ENCODE measurements at places on chromosomes 13 and 19. TPM values are rescaled to one million over a fixed set of nuclear protein-coding genes. Genes with fewer than 3 reads are reported as not detected.
A peak's percentile ranks its signal among the peaks of the same experiment; 100 is the strongest.

DNA sequence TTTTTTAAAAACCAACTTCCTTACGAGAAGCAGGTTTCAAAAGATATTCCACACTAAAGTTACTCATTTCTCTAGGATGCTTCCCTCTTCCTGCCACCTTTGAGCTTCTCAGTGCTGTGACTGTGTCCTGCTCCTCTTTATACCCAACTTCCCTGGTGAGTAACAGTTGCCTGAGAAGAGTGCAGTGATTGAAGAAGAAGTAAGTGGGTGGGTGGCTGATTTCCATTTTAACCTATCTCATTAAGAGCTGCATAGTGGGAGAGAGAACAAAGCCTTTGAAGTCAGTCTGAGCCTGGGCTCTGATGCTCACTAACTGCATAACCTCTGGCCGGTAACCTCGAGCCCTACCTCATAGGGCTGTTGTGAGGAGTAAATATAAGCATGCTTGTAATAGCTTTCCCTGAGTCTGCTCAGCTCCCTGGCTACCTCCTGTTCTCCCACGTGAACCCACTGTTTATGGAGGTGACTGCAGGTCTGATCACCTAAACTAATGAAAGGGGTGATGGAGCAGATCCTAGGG, 977.3 kb downstream of the UQCRFS1 start:
- DNase-seq, result no peak

The ZNF772 gene
- total RNA-seq, result 10.8 TPM

DNA sequence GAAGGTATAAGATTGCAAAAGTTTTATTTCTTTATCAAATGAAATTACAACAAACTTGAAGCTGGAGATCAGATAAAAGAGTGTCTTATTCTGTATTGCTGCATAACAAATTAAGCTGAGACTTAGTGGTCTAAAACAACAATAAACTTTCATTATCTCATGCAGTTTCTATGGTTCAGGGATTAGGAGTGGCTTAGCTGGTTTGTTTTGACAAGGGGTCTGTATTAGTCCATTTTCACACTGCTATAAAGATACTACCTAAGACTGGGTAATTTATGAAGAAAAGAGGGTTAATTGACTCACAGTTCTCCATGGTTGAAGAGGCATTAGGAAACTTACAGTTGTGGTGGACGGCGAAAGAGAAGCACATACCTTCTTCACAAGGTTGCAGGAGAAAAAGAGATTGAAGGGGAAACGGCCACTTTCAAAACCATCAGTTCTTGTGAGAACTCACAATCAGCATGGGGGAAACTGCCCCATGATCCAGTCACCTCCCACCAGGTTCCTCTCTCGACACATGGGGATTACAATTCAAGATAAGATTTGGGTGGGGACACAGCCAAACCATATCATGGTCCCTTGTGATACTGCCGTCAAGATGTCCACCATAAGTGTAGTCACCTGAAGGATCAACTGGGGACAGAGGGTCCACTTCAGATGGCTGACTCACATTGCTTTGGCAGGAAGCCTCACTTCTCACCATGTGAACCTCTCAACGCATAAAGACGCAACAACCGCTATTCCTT, 97.8 kb downstream of the RNF17 start:
- DNase-seq, result no peak

The LRFN3 gene
- 24.3 TPM for total RNA-seq

The VSIG10L gene
- total RNA-seq, result 3.5 TPM

DNA sequence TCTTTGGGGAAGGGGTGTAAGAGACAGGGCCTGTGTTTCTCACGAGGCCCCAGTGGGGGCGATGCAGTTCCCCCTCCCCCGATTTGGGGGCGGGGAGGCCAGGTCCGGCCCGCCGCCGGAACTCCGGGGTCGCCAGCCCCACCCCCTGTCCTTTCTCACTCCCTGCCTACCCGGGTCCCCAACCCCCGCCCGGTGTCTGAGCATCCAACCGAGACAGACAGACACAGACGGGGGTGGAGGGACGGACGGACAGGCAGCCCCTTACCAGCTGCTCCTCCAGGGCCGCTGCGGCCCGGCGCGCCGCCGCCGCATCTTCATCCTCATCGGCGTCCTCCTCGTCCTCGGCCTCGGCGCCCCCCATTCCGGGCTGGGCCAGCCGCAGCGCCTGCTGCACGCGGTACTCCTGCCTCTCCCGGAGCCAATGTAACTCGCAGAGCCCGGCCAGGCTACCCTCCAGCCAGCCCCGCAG, 397 bp downstream of the DACT3 start:
- no peak for DNase-seq

DNA sequence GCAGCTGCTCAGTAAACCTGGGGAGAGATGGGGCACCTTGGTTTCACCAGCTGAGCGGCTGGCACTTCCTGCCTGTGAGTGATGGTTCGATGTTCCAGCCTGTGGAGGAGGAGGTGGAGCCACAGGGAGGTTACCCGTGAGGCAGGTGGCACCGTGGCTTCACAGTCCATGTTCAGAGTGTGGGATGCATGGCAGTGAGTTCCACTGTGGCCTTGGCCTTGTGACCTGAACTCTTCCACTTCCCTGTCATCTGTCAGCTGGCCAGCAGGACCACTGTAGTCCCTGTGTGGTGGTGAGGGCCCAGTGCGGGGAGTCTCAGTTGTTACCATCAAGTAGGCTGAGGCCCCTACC, 16.9 kb downstream of the SMARCA4 start:
- DNase-seq, result no peak

The KRTDAP gene
- not detected for total RNA-seq

- no peak for DNase-seq
Measured at GRCh38 chr13:48662226-48662625, 8.5 kb downstream of the CYSLTR2 start.

- no peak for DNase-seq
Measured at GRCh38 chr19:45469945-45470761, 2.4 kb downstream of the FOSB start.

DNA sequence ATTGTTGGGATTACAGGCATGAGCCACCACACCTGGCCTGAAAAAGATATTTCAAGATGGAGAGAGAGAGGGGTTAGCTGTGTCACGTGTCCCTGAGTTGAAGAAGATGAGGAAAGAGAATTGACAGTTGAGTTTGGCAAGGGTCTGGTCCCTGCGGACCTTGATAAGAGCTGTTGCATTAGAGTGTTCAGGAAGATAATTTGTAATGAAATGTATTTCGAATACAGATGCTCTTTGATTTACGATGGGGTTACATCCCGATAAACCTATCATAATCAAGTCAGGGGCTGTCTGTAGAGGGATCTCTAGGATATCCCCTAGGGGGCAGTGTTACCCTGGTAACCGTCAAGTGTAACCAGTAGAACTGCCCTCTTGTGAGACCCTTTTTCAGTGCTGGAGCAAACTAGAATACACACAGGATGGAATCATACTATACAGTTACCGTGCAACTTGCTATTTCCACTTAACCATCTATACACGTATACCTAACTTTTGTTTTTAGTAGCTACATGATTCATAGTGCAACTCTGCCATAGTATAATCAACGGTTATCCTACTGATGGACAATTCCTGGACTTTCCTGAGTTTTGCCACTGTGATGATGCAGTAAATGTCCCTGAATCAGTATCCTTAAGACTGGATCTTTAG, 1.5 kb upstream of the ELOF1 start:
- no peak for DNase-seq

GRCh38 chr19:38466050-38466449, 32.6 kb downstream of the RYR1 start:
- DNase-seq, result no peak

- DNase-seq, result no peak
Measured at GRCh38 chr13:40440990-40441820, 225.2 kb downstream of the FOXO1 start.

The SULT2A1 gene
- total RNA-seq, result not detected

DNA sequence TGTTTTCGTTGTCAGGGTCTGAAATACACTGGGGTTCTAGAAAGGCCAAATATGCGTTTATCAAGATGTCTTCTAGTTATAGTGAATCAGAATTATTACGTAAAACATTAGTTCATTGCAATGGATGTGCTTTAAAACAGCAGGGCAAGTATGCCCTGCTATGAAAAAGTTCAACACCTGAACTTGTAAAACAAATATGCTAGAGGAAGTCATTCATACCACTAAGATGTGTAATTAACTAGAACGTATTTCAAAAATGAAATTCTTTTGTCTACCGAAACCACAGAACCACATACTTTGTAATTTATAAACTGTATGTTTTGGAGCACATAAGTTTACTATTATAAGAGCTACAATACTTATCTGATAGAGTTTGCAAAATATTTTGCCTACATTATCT, 266.2 kb downstream of the KCTD12 start:
- no peak for DNase-seq

DNA sequence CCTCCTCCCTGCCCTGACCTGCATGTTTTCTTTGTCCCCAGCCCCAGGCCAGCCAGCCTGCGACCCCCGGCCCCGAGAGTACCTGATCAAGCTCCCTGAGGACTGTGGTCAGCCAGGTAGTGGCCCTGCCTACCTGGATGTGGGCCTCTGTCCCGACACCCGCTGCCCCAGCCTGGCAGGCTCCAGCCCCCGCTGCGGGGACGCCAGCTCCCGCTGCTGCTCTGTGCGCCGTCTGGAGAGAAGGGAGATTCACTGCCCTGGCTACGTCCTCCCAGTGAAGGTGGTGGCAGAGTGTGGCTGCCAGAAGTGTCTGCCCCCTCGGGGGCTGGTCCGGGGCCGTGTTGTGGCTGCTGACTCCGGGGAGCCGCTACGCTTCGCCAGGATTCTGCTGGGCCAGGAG, 5.6 kb downstream of the CILP2 start:
- no peak for DNase-seq

DNA sequence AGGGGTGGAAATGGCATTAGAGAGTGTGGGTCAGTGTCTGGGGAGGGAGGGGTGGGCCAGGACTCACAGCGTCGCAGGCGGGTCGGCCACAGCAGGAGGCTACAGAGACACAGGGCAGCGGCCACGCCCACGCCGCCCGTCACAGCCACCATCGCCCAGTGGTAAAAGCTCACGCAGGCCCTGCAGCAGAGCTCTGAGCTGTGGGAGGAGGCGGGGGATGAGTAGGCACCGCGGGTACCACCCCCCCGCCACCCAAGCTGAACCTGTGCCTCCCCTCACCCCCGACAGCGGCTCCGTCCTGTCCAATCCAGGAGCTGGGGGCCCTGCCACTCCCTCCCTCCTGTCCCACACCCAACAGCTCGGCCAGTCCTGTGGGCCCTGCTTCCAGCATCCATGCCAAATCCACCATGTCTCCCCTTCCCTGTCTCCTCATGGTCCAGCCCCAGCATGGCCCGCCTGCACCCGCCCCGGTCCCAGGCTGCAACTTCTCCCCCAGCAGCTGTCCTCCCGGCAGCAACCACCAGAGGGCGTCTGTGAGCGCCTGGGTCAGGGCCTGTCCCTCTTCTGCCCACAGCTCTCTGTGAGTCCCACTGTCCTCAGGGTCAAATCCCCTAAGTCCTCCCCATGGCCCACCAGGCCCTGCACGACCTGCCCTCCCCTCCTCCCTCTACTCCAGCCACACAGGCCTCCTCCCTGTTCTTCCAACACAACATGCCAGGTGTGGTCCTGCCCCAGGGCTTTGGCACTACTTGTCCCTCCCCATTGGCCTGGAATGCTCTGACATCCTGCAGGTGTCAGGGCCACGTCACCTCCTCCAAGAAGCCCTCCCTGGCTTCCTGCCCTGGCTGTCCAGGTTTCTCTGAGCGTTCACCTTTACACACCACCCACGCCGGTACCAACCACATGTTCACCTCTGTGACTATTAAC, 6.0 kb downstream of the TEKTIP1 start:
- DNase-seq, result peak; percentile 94

The TMEM190 gene
- not detected for total RNA-seq

DNA sequence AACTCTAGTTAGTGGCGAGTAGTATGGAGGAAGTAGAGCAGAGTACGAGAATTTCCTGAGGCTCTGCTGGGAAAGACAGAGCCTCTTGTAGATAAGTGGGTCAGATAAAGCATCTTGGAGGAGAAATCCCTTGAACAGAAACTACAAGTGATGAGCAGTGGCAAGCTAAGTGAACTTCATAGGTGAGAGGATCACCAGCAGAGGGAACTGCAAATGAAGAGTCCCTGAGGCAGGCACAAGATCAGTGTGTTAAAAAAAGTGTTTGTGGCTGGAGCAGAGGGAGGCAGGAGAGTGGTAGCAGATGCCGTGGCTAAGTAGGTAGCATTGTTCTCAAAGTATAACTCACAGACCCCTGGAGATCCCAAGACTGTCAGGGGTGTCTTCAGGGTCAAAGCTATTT, 437.6 kb downstream of the HS6ST3 start:
- DNase-seq, result no peak

GRCh38 chr13:59478908-59479307, 684.8 kb downstream of the DIAPH3 start:
- DNase-seq, result no peak

GRCh38 chr19:52566588-52566987, 3.5 kb upstream of the ZNF701 start:
- no peak for DNase-seq

DNA sequence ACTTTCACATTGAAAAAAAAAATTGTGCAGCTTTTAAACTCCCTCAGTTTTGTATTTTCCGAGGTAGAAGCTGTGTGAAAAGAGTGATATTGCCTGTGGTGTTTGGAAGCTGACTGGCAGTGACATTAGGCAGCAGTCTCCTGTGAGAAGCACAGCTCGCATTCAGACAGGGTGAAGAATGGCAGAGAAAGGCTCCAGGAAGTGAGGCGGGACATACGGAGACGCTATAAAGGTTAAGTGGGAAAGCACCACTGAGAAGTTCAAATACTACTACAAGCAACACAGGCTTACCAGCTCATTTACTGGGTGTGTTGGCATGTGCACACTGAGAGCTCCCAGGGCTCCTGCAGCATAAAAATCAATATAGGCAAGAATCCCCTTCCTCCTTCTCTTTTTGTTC, 88.4 kb downstream of the RXFP2 start:
- no peak for DNase-seq

The ZNF575 gene
- 6.9 TPM for total RNA-seq

DNA sequence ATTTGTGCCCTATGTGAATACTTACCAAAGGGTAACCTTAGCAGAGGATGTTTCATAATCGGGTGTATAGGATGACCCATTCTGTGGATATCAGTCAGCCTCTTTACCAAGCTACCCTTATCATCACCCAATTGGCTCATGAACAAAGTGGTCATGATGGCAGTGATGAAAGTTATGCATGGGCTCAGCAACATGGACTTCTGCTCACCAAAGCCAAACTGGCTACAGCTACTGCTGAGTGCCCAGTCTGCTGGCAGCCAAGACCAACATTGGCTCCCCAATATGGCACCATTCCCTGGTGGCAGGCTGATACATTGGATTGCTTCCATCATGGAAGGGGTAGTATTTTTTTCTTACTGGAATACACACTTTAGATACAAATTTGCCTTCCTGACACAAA, 5.7 kb upstream of the ZNF461 start:
- no peak for DNase-seq

- DNase-seq, result no peak
Measured at GRCh38 chr19:15210323-15210781, 9.6 kb upstream of the NOTCH3 start.

The BICRA gene
- total RNA-seq, result 17.1 TPM

GRCh38 chr19:4596033-4596904, 36.8 kb upstream of the SEMA6B start:
- no peak for DNase-seq

The USPL1 gene
- 11.9 TPM for total RNA-seq

- DNase-seq, result no peak
Measured at GRCh38 chr13:60417734-60418133, 20.7 kb downstream of the TDRD3 start.

GRCh38 chr13:33544308-33544707, 258.8 kb upstream of the STARD13 start:
- no peak for DNase-seq

GRCh38 chr19:41746593-41747227, 8.6 kb upstream of the CEACAM6 start:
- no peak for DNase-seq
